ENCODE measurements at places on chromosomes 6 and 20.

DNA sequence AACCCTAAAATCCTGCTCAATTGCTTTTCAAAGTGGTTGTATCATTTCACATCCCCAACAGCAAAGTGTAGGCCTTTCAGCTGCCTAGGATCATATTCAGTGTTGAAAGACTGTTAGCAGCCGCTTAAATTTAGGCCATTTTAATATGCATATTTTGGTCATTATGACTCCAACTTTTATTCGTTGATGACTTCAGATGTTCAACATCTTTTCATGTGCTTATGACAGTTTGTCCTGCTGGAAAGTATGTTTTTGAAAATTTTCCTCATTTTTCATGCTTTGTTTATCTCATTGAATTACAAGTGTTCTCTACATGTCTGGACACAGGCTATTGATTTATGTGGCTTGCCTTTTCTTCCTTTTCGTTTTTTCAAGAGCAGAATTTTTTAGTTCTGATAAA, 244.0 kb downstream of the THBS2 start:
- no peak for DNase-seq

DNA sequence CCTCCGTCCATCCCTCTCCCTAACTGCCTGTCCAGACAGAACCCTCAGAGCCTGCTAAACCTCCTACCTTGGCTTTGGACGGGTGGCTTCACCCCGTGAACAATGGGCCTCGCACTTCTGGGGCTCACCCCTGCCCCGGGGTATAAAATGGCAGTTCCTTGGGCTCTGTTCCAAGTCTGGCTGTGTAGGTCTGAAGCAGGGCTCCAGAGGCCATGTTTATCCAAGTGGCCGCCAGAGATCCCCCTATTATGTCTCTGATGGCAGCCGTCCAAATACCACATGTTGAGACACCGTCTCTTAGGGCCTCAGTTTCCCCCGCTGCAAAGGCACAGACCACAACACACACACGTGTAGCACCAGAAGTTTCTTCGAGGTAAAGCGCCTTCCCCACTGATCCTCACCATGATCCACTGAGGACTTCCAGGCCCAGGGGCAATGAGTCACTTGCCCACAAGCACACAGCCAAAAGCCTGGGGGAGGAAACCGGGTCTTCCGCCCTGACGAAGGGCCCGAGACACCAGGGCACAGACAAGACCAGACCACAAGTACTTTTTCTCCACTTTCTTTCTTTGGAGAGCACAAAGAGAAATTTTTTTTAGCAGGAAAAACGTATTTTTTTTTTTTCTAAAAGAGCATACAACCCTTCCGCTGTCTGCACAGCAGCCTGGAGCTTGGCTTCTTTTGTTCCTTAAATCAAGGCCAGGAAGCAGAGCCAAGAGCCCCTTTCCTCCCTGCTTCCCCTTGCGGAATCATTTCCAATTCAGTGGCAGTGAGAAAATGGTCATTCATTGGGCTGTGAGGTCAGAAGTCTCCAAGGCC, 11.8 kb downstream of the CPNE5 start:
- no peak for DNase-seq

GRCh38 chr20:44651684-44652423, at the start of gene ADA:
TSS of gene ADA (minus strand) at chr20:44651699. CDS start at chr20:44651607, 92 bp downstream.
- DNase-seq, result no peak

DNA sequence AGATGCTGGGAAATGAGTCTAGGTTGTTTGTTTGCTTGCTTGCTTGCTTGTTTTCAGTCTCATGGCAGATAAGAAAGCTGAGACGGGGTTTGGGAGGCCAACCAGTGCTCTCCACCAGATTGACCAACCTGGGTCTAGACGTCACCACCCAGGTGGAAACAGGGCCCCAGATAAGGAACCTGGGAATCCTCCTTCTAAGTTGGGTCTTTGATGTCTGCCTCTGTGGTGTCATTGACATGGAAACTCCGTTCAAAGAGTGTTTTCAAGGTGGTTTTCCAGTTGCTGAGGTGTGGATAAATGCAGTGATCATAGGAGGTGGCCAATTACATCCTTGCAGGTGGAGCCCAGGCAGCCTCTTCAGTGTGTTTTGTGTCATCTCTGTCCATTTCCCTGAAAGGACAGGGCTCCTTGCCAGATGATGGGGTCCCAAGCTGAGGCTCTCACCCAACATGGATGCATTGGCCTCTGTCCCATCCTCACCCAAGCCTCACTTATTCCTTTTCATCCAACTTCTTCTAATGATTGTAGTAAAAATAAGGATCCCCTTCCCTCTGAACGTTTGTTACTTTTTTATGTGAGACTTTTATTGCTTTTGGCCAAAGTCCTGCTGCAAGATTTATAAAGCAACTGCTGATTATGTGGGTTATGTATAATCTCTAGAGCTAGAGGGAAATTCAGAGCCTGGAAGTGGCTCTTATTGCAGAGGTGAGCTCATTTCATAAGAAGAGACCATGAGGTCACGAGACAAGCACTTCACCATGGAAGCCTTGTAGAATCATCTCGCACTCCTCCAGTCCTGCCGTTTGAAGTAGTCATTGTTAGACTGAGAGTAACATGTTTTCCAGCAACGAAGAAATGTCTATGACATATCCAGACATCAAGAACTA, 32.0 kb upstream of the SYNDIG1 start:
- DNase-seq, result no peak

GRCh38 chr6:152301021-152301764, 336.0 kb downstream of the SYNE1 start:
- no peak for DNase-seq

DNA sequence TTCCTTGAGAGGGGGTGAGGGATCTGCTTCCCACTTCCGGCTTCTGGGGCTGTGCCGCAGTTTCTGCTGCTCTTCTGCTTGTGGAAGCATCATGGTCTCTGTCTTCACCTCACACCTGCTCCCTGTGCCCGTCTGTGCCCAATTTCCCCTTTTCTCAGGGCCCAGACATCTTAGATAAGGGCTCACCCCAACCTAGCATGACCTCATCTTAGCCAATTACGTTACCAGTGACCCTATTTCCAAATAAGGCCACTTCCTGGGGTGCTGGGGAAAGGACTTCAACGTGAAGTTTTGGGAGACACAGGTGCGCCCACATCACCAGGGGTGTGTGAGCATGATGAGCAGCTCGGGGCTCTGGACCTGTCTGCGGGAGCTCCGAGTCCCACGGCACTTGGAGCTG, 20.7 kb upstream of the RBBP8NL start:
- DNase-seq, result no peak

DNA sequence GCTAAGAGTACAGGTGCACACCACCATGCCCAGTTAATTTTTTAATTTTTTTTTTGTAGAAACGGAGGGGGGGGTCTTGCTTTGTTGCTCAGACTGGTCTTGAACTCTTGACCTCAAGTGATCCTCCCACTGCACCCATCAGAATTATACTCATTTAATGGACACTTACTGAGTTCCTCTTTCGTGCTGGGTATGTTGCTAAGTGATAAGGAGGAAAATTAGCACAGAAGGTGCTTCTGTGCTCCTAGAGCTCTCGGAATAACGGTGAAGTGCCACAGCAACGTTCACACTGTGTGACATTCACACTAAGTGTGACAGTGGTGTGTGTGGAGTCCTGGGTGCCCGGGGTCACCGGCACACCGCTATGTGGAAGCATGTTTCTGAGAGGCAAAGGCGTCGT, 32.1 kb upstream of the BMP6 start:
- DNase-seq, result no peak

DNA sequence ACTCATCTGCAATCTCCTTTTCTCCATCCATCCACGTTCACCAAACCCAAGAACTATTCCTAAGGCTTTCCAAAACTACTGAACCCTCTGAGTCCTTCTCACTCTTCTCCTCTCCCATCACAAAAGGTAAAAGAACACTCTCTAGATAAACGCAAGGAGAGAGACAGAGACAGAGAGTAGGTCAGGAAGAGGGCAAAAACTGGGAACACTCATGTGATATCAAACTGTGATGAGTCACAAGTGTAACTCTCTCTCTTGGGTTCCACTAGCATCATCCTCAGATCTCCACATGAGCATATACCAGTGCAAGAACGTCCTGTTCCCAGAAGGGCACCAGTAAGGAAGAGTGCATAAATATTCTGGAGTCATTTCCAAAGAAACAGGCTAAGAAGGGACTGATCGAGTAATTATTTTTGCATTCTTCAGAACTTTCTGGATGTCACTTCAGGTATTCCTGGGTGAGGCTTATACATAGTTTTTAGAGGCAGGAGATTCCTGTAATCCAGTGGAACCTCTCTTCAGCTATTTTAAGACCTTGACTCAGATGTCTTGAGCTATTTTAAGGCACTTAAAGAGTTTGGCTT, 47.3 kb upstream of the STXBP5 start:
- DNase-seq, result no peak

DNA sequence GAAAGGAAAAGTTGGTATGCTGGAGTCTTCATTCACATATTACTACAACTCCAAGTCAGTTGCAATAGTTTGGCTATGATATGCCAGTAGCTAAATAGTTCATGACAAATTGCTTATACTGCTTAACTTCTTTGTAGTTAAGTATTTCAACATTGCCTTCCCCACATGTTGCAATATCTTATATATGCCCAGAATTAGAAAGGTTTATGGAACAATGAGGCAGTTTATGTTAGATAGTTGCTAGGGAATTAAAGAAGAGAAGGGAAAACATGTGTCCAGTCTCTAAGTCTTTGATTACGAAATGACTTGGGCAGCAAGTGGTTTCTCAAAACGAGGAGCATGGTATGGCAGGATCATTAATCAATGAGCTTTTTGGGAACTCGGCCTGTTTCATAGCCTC, 145.8 kb downstream of the PLCB4 start:
- no peak for DNase-seq

DNA sequence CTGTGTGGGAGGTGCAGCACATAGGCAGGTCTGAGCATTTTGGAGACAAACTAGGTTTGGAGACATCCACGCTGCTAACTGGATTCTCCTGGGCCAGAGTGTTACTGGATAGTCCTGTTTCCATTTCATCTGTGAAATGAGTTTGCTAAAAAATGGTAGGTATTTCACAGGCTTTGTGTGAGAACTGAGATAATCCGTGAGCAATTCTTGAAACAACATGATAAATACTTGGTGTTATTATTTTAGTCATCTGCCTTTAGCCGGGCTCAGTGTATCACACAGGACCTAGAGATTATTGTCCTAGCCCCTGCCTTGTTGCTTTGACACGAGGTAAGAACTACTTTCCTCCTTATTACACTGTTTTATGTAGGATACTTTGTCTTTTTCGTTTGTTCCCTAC, 63.0 kb downstream of the PRR18 start:
- no peak for DNase-seq

DNA sequence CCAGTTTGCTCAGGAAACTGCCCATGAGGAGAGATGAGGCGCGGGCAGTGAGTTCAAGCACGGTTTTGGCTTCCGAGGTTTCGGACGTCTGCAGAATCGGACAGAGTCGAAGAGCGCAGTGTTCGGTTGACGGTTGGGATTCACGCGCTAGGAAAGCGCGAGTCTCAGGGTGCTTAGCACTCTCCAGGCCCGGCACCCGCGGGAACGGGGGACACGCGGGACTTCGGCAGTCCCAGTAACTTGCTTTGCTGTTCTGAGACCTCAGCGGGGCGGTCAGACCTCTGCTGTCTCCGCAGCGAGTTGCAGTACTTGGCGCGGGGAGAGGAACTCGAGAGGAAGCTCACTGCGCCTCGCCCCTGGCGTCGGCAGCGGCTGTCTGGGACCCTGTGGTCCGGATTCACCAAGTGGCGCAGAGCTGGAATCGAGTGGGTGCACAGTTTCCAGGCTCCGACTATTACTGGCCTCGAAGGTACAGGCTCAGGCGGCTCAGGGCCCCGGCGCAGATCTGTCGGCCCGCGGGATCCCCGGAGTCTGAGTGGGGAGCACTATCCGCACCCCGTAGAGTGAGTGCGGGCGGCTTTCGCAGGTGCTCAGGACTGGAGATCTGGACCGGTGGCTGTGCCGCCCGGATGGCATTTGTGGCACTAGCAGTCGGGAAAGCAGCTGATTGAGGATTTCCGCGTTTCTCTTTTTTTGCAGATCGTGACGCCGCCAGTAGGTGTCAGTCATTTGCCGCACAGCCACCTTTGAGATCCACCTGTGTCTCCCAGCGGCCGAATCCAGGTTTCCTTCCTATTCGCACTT, at the start of gene POM121L2:
POM121L2 (minus strand) TSS at position 128 of the 804 bp plus-strand sequence; CDS start at position 25, 103 bp downstream.
- DNase-seq, result no peak

GRCh38 chr6:7261032-7261841, 51.8 kb downstream of the SSR1 start:
- peak; percentile 10 for DNase-seq

- no peak for DNase-seq
These were observed 21.6 kb downstream of the PNLDC1 start for GRCh38 chr6:159821726-159822125.

DNA sequence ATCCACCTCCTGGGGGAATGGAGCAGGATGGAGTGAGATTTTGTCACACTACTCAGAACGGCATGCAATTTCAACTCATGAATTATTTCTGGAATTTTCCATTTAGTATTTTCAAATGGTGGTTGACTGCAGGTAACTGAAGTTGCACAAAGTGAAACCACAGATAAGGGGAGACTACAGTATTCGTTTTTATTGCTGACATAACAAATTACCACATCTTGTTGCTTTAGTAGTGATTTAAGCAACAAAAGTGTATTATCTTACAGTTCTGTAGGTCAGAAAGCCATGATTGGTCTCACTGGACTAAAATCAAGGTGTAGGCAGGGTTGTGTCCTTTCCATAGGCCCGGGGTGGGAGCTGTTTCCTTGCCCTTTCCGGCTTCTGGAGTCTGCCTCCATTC, 133.4 kb upstream of the B3GAT2 start:
- DNase-seq, result no peak

DNA sequence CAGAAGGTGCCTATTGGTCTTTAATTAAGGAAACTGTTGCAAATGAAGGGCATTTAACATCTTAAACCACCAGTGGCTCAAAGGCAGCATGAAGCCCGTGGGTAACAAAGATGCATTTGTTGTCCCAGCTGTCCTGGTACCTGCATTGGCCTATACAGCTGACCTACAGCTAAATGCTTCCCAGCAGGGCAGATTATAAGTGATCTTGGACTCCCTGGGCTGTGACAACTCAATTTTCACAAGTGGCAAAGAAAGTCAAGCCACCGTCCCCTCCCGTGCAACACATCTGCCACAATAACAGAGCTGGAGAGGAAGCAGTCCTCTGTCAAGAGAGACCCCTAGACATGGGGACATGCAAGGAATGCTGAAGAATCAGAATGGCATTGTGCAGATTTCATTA, 31.5 kb upstream of the EDN3 start:
- DNase-seq, result no peak

GRCh38 chr6:58198301-58198700, 880.9 kb downstream of the PRIM2 start:
- DNase-seq, result no peak

GRCh38 chr6:122014961-122015360, 384.5 kb upstream of the HSF2 start:
- no peak for DNase-seq

GRCh38 chr6:43982084-43982625, 145.1 kb downstream of the MRPL14 start:
- no peak for DNase-seq

DNA sequence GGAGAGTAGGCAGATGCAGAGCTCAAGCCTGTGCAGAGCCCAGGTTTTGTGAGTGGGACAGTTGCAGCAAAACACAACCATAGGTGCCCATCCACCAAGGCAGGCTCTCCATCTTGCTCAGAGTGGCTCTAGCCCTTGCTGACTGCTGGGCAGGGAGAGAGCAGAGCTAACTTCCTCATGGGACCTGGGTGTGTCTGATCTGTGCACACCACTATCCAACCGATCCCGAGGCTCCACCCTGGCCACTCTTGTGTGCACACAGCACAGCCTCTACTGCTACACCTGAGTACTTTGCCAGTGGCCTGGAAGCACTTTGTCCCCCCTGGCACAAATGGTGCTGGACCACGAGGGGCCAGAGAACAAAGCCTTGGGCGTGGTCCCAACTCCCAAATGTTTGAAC, 7.9 kb upstream of the DEFB125 start:
- DNase-seq, result no peak

- no peak for DNase-seq
These were observed 91.8 kb downstream of the INSM1 start for GRCh38 chr20:20459726-20460125.

GRCh38 chr6:163460307-163460782, 45.8 kb downstream of the QKI start:
- DNase-seq, result no peak
